ENCODE measurements at places on chromosomes 7 and 10. TPM values are rescaled to one million over a fixed set of nuclear protein-coding genes. Genes with fewer than 3 reads are reported as not detected.

DNA sequence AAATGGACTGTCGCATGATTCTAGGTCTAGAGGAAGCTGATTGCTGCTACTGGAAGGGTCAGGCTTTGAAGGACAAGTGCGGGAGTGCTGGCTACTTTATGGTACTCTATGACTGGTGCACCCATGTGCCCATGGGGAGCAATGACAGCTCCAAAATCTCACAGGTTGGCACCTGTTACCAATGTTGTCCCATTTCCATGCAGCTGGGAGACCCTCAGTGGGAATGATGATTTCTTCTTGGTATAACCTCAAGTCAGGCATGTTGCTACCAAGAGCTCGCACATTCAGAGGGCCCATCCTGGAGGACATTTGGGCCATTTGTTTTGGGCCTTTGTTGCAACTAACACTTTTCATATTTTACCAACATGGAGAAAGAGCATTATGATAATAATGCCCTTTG, 174.4 kb downstream of the PRKCQ start:
- no peak for DNase-seq

- no peak for DNase-seq
Measured at GRCh38 chr7:131726031-131726430, 169.6 kb upstream of the PODXL start.

DNA sequence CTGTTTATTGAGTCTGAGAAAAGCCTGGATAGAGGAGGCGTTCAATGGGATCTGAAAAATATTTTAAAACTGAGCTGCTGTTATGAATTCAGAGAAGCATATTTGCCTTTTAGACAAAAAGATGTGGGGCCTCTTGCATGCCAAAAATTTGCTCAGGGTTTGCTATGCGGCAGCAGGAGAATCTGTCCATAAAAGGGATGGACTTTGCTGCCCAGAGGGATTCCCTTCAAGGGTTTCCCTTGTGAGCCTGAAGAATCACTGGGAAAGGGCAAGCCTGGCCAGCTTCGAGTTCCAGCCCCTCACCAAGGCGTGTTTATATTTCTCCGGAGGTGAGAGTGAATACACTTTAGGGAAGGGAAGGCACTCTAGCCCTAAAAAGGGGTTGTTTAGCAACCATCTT, 55.5 kb upstream of the CALD1 start:
- no peak for DNase-seq

Gene INA
- total RNA-seq = not detected

Data from LHCN-M2 (cell line).